ENCODE measurements at places on chromosomes 1 and 21.

DNA sequence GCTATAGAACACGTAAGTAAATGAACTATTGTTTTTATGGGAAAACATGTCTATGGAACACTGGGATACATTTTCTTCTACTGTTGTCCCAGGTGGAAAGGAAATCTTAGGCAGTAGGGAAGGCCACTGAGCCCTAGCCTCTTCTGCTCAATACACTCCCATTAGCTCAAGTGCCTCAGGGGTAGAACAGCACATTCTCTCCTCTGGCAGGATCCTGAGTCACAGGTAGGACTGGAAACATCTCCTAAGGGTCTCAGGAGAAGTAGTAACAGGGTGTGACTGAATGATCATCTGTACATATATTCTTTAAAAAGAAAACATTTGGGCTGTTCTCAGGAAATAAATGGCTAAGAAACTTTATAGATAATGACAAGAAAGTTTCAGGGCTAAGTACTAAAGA is 175.6 kb upstream of the ESRRG start:
- DNase-seq, result no peak

- DNase-seq, result peak; percentile 66
Measured at GRCh38 chr21:28256420-28256831, 736.3 kb downstream of the LTN1 start.

DNA sequence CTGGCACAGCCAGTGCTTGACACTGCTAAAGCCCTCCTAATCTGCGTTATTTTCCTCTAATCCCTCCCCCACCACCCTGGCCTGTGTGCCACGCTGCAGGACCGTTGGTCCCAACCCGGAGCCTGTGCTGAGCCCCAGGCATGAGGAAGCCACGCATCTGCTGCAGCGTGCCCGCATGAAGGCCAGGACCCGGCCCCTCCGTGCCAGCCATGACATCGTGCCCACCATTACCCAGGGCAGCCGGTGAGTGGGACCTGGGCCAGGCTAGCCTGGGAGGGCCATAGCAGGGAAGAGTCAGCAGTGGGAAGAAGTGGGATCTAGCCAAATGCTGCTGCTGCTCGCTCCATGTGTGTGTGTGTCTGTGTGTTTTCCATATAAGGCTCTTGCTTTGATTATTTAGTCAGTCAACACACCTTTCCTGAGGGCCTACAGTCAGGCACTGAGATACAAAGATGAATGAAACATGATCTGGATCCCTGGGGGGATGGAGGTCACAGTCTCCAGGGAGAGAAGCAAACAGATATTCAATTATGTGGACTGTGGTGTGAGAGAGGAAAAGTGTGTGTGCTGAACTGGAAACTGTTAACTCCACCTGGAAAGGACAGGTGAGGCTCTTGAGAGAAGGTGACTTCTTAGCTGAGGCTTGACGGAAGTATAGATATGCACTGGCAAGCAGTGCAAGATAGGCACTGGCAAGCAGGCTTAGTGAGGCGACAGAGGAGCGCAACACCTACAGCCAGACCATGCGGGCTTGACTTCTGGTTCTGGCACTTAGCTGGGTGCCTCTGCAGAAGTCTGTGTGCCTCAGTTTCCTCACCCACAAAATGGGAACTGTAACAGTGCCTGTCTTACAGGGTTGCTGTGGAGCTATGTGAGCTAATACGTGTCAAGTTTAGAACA is 15.9 kb downstream of the KIAA1614 start:
- DNase-seq, result no peak

- DNase-seq, result no peak
Measured at GRCh38 chr21:46371204-46372013, 47.5 kb downstream of the PCNT start.

GRCh38 chr1:25477448-25478034 is 46.8 kb downstream of the MACO1 start:
- peak; percentile 27 for DNase-seq

- DNase-seq, result no peak
Measured at GRCh38 chr1:205583461-205584130, 48.2 kb downstream of the ELK4 start.

- DNase-seq, result no peak
Measured at GRCh38 chr1:184851822-184852746, 97.4 kb upstream of the EDEM3 start.

GRCh38 chr1:112637254-112638109 is 17.9 kb downstream of the CAPZA1 start:
- peak; percentile 39 for DNase-seq

- no peak for DNase-seq
Measured at GRCh38 chr1:42000766-42001165, 82.0 kb upstream of the HIVEP3 start.

DNA sequence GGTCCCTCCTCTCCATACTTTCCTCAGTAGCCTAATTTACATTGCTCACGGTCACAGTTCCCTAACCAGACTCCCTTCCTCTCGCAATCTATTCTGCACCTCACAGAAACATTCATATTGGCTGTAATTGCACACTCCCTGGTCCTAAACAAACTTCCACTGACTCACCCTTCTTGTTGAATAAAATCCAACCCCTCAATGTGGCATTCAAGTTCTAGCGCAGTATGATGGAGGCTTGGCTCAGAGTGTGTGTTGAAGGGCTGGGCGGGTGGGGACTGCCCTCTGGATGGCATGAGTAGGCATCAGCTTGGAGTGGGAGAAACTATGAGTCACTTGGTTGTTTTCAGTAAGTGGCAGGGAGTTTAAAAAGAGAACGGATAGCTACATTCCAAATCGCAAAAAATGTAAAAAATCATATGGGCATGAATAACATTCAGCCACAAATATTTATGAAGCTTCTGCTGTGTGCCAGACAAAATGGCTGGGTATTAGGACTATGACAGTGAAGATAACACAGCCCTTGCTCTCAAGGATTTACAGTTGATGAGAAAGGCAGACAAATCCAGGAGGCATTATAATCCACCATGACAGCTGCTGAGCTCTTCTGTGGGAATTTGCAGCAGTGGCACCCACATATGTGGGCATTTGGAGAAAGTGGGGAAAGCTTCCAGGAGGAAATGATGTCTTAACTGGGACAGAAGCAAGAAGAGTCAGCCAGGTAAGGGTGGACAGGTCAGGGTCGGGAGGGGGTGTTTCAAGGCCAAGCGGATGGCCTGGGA is 42.2 kb upstream of the LYST start:
- DNase-seq, result peak; percentile 96

DNA sequence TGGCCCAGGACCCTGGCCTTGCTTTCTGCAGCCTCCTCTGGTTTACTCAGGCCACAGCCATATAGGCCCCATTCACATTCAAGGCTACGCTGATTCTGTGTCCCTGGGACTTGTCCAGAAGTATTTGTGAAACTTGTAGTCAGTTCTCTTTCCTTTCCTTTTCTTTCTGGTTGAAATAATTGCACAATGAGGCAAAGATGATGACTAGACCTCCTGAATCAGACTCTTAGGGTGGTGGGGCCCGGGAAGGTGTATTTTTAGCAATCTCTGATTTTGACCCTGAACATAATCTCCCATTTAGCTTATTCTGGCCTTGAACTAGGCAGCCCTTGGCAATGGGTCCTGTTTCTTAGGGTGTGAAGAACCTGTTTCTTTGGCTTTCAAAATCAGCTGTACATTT is 39.9 kb downstream of the STUM start:
- DNase-seq, result no peak

- no peak for DNase-seq
Measured at GRCh38 chr1:33335020-33335419, 14.1 kb upstream of the A3GALT2 start.

GRCh38 chr1:5906116-5906515 is 86.1 kb downstream of the NPHP4 start:
- DNase-seq, result no peak

- DNase-seq, result no peak
Measured at GRCh38 chr1:209627027-209627731, 25.0 kb downstream of the LAMB3 start.

DNA sequence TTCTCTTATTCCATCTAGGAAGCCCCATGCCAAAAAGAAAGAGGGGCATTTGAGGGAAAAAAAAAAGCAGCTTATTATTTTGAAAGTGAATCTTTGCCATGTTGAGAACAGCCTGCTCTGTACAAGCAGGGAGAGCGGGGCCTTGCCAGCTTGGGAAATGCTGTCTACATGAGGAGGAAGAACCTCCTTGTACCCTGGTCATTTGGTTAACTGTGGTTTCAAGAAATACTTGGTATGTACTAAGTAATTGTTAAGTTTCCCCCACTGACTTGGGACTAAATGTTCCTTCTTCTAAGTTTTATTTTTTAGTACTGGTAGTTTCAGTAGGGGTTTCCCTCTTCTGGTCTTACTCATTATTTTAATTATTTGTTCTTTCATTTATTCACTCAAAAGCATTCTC is 144.1 kb upstream of the HOOK1 start:
- no peak for DNase-seq

- peak; percentile 15 for DNase-seq
Measured at GRCh38 chr1:207866471-207867135, 44.3 kb downstream of the CD34 start.

DNA sequence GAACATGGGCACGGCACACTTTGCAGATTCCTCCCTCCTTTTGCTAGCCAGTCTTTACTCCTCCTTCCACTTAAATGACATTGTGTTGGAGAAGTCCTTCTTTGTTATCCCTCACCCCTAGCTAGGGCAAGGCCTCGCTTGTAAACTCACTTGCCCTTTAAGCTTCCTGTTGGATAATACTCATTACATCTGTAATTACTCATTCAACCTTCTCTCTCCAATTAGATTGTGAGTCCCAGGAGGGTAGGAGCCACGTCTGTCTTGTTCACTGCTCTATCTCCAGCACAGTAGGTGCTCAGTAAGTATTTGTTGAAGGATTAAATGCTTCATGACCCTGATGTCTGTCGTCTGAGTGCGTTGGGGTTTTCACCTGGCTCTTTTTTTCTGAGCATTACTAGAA is 98.7 kb upstream of the USP24 start:
- DNase-seq, result peak; percentile 36

DNA sequence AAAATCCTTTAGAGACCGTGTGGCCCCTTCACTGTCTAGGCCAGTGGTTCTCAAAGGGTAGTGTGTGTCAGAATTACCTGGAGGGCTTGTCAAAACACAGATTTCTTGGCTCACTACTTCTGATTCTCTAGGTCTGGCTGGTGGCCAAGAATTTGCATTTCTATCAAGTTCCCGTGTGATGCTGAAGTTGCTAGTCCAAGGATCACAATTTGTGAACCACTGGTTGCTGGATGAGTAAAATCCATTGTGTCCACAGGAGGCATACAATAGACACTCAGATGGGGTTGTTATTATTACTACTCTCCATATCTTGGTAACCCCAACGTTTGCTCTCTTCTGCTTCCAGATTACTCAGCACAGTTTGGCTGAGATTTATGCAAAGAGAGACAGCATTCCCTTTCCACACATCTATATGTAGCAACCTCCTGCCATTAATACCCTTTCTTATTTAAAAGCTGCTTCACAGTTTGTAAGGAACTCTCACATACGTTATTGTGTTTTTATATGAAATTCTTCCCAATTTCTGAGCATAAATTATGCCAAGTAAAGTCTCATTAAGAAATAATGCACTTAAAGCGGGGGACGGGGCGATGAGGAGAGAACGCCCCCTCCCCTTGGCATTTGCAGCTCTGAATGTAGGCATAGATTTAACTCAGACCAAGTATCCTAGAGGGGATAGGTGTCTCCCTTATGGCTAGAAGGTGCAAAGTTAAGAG is 720 bp upstream of the TMCC2 start:
- peak; percentile 66 for DNase-seq

- no peak for DNase-seq
Measured at GRCh38 chr1:58710190-58711085, 10.6 kb upstream of the MYSM1 start.

DNA sequence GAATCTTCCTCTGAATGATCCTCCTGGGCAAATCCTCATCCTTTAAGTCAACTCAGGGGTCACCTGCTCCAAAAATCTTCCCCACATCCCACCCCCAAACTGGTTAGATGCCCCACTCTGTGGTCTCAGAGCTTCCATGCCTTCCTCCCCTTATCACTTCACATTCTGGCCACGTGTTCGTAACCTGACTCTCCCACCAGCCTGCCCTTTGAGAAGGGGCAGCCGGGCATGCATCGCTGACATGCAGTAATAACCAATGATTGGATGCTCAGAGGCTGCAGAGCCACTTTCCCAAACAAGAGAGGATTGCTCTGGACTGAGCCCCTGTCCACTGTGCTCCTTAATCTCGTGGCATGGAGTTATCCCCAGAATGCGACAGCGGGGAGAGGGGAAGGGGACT is 7.0 kb downstream of the LELP1 start:
- DNase-seq, result no peak

GRCh38 chr1:6328696-6329095 is 64.9 kb downstream of the ACOT7 start:
- no peak for DNase-seq

DNA sequence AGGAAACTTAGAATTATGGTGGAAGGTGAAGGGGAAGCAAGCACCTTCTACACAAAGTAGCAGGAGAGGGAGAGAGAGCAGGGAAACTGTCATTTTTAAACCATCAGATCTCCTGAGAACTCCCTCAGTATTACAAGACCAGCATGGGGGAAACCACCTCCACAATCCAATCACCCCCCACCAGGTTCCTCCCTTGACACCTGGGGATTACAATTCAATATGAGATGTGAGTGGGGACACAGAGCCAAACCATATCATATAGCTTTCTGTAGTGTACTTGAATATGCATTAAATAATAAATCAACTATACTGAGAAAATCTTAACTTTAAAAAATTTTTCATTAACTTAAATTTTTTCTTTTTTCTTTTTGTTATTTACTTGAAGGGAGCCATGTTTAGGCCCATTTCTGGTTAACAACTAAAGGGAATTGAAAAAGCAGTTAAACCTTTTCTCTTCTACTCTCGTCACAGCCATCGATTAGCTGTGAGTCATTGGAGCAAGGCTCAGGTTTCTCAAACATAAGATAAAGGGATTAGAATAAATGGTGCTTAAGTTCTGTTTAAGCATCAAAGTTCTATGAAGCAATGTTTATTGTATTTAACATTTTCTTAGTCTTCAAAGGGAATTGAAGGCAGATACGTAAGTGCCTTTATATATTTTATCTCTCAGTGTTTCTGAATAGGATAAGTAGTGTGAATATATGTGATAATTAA is 72.2 kb upstream of the DPT start:
- peak; percentile 9 for DNase-seq

- DNase-seq, result no peak
Measured at GRCh38 chr1:92817986-92818764, 13.7 kb upstream of the RPL5 start.

GRCh38 chr21:33658919-33659567 is 16.7 kb downstream of the ITSN1 start:
- DNase-seq, result no peak

DNA sequence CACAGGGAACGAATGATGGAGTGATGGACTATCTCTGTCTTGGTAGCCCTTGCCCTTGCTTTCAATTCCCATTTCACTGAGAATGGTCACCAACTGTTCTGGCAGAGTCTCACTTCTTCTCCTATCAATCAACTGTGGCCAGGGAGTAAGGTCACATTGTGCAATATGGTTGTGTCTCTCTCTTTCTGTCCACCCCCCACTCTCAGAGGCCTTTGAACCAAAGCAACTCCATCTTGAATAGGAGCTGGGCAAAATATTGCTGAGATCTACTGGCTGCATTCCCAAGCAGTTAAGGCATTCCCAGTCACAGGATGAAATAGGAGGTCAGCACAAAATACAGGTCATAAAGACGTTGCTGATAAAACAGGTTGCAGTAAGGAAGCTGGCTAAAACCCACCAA is 36.7 kb downstream of the NTMT2 start:
- DNase-seq, result no peak

- no peak for DNase-seq
Measured at GRCh38 chr1:213110349-213111300, 59.6 kb downstream of the RPS6KC1 start.

Data from M059J (cell line).